ENCODE measurements at places on chromosomes 1 and 21.

GRCh38 chr1:27203946-27204345 is 30.5 kb upstream of the WDTC1 start:
- DNase-seq: no peak

- no peak for DNase-seq
These were observed 80.3 kb upstream of the CYYR1 start for GRCh38 chr21:26653430-26653829.

- peak; percentile 5 for DNase-seq
These were observed 21.4 kb downstream of the STUM start for GRCh38 chr1:226569879-226570547.

DNA sequence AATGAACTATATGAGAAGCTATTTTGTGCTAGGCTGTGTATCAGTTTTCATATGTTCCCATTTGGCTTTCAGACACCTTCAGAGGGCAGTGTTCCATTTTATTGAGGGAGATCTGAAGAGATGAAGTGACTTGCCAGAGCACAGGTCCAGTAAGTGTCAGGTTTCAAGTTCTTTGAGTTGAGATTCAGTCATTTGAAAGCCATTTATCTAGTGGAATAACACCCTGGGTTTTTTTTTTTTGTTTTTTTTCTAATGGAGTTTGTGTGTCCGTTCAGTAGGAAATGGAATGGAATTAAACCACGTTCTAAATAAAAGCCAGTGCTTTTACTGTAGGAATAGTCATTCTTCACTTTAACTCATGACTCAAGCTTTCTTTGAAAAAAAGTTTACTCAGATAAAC is 652.9 kb upstream of the USP24 start:
- DNase-seq: no peak

DNA sequence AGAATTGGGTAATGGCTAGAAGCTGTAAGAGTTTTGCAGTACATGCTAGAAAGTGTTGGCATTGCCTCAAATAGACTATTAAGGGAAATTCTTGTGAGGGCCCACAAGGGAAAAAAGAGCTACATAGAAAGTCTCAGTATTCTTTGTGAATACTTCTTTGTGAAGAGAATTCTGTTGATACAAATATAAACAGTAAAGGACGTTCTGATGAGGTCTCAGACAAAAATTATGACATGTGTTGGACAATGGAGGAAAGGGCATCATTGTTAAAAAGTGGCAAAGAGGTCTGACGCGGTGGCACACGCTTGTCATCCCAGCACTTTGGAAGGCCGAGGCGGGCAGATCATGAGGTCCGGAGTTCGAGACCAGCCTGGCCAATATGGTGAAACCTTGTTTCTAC is 458.9 kb downstream of the NCAM2 start:
- DNase-seq: no peak

DNA sequence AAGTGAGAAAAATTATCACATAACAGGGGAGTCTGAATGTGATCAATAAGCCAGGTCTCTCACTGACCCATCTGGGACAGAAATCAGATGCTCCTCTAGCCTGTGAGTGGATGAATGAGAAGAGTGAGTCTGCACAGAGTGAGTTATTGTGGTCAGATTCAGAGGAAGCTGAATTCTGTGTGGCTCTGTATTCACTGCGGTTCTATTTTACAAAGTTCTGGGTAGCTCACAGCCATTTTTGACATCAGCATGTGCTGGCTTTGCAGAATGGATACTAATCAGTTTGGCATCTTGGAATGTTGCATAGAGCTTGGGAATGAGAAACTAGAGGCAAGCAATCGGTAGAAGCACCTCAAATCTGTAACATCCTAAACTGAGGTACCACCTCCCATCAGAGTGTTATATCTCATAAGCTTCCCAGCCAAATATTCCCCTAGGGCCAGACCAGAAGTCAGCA is 3.8 kb downstream of the COLGALT2 start:
- no peak for DNase-seq

GRCh38 chr21:38802050-38803026 is 3.4 kb upstream of the ETS2 start:
- no peak for DNase-seq

DNA sequence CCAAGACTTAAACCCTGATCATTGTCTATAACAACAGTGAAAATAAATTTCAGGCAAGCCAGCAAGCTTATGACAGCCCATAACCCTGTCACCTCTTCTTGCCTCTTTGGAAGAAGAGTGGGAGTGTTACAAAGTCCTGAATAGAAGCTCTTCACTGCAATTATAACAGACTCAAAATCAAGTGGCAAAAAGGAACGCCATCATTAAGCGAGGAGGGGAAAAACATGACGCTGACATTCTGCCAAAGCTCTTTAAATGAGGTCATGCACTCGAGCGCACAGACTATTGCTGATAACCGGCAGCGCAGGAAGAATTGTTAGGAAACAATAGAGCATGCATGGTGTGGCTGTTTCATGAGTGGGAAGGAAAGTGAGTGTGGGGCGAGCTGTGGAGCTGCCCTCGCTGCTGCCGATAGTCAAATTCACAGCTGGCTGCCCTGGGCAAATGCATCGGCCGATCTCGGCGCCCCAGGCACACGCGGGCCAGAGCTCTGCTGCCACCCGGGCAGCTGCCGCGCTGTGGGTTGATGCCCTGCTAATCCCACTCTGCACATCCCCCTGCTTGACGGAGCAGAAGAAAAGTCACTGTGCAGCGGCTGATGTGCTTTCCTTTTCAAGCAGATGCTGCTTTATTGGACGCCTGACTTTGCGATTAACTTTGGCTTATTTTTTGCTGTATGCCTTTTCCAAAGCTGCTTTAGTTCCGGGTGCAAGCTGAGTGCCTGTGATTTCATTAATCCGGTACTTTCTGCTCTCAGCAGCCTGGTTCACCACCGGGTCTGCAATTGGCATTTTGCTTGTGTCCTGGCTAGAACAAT is 102.4 kb upstream of the ST6GALNAC5 start:
- DNase-seq: no peak

DNA sequence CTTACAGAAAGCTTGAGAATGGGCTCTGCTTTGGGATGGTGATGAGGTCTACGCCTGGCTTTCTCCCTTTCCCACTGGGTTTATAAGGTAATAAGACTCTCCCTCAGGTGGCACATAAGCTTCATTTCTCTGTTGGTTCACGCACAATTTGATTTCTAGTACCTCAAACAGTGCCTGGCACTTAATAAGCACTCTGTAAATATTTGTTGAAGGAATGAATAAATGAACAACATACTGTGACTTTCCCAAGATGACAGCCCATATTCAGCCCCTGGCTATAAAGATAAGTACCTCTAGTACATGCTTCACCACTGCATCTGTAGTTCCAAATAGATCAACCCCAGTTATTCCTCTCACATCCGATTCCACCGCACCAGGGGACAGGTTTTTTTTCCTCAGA is 17.8 kb downstream of the COPA start:
- DNase-seq: no peak

- DNase-seq: no peak
These were observed 76.4 kb upstream of the MARK1 start for GRCh38 chr1:220451532-220451931.

DNA sequence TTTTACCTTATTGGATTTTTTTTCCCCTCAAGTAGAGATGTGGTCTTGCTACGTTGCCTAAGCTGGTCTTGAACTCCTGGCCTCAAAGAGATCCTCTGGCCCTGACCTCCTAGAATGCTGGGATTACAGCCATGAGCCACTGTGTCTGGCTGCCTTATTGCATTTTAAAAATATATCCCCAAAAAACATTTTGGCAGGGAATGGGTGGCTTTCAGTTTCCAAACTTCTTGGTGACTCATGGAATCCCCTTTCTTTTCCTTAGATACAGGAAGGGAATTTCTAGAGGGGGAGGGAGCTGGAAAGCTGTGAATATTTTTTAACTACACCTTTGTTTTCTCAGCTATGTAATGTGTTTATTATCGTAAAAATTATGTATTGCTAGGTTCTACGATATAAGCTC is 73.3 kb downstream of the SNRPE start:
- no peak for DNase-seq

- no peak for DNase-seq
These were observed 958 bp downstream of the NFYC start for GRCh38 chr1:40692429-40692895.

DNA sequence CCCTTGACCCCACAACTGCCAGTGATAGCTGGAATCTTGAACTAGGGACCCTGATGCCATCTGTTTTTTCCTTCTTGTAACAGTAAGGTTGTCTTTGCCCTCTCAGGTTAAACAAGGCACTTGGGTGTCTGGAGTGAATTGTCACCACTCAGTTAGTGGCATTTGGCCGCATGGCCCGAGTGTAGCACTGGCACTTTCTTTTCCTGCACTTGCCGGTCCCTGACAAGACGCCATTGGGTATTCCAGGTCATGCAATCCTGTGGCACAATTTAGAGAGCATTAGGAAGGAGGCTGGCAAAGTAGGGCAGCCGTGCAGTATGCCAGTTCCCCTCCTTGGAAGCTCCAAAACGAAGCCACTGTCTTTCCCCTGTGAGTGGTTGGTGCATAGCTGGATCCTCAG is 70.8 kb downstream of the MRPS6 start:
- DNase-seq: no peak

GRCh38 chr1:236907205-236907604 is 97.0 kb downstream of the MT1HL1 start:
- DNase-seq: no peak

DNA sequence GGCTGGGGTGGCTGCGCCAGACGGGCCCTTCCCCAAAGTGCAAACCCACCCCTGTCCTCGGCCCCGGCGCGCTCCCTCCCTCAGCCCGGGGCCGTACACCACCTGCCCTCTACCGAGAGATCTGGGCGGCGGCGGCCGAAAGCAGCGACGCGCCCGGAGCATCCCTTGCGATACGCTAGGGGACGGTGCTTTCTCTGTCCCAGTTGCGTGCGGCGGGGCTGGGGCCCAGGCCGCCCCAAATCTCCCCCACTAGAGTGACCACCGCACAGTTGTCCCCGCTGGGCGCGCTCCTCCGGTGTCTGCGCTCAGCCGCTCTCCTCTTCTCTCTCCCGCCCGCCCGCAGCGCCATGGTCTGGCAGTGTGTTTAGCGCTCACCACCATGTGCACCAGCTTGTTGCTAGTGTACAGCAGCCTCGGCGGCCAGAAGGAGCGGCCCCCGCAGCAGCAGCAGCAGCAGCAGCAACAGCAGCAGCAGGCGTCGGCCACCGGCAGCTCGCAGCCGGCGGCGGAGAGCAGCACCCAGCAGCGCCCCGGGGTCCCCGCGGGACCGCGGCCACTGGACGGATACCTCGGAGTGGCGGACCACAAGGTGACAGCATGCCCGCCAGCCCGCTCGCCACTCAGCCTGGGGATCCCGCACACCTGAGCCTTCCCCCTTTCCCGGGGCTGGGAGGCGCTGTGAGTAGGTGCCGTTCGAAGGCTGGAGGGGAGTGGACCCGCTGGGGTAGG is 1.0 kb downstream of the ST6GALNAC5 start:
- DNase-seq: peak; percentile 13

DNA sequence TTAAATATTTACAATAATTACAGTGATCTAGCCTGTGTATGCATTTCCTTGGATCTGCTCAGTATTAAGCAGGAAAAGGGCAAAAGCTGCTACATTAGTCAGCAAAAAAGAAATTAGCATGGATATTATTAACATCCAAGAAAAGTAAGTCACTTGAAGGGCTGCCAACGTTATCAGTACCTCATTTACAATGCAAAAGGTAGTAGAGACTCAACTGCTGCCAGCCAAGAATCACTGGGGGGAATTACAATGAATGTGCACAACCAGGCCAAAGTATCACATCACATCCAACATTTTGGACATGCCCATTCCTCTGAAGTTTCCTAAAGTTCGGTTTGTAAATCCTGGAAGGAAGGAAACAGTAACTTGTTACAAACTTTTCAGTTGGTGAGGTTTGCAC is 1.9 kb downstream of the CNN3 start:
- no peak for DNase-seq

DNA sequence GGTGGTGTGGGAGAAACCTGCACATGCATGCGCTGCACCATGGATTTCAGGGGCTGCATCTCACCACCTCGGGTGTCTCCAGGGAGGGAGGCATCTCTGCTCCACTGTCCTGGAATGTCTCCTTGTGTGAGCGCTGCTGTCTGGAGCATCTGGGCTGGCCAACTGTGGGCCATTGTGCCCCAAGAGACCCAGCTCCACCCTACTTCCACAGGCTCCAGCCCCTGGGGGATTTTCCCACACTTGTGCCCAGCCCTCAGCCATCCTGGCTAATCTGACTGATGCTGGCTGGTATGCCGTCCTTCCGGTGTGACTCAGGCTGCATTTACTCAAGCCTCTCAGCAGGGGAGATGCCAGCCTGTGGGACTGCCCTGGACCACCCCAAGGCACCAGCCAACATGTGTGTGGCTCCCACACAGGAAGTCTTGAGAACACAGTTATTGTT is 62.0 kb downstream of the TRIM11 start:
- DNase-seq: no peak

DNA sequence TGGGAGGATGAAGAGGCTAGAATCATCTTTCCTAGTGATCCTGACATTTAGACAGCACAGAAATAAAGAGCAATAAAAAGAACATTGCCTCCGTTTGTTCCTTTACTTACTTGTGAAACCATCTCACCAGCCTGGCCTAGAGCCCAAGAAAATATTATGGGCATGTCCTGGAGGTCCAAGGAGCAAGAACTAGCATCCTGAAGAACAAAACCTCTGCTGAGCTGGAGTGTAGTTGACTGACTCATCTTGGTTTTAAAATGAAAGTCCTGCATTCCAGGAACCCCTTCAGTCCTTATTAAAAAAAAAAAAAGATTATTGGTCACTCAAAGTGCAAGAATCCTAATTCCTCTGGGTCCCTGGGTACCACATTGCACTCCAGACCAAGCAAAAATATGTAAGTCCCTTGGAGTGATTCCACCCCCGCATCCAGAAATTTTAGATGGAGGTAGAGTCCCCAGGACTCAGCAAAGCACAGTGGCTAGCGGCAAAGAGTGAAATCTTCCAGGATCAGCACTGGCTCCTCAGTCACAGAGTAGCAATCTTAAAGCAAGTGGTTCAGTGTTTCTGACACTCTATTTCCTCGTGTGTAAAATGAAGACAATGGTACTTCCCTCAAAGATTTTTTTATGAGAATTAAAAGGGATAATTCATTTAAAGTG is 7.0 kb downstream of the SMCP start:
- DNase-seq: no peak

DNA sequence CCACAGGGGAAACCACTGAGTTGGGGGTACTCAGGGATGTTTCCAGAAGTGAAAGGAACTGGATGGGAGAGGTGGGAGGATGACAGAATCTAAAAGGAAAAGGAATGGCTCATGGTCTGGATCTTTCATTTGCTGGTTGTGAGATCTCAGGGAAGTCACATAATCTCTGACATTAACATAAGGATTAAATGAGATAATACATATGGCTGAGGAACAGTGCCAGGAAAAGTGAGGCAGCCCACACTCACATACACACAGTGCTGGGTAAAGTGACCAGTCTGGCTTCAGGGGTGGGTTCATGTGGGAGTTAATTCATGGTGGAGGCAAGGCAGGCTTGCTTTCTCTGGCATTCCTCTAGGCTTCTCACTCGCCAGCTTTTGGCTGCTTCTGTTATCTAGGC is 3.9 kb upstream of the PTCH2 start:
- DNase-seq: no peak

- no peak for DNase-seq
These were observed 648.8 kb downstream of the NPHP4 start for GRCh38 chr1:5343256-5344020.

Measured in stimulated activated CD4-positive, alpha-beta T cell treated with anti-CD3 and anti-CD28 coated beads, Interleukin-12 subunit alpha, Interleukin-12 subunit beta, amount 100 ng/mL, for 4 hours (primary cell).